Activated CD4-positive, alpha-beta T cell treated with anti-CD3 and anti-CD28 coated beads, Interleukin-2, amount 10 ng/mL, durations not matched to agents 24 days and 14 days (primary cell): ENCODE measurements at places on chromosomes 1 and 21. TPM values are rescaled to one million over a fixed set of nuclear protein-coding genes. Genes with fewer than 3 reads are reported as not detected.

DNA sequence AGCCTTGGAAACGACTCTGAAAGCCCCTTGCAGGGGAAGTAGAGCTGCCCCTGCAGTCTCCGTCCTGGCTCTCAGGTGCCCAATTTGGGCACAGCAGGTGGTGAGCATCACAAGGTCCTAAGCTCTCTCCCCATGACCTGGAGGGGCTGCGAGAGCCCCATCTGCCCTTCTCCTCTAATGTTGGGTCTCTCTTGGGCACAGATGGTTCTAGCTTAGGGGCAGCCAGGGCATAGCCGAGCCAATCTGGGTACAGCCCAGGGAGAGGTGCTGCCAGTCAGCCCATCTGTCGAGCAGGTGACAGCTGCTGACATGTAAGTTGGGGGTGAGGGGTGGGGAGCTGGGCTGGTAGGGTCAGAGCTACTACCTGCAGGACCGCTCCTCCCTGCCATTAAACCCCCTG is 50.7 kb downstream of the SYT2 start:
- no peak for DNase-seq

- DNase-seq, result no peak
Observed at GRCh38 chr1:23254584-23254983, 37.3 kb upstream of the HTR1D start.

DNA sequence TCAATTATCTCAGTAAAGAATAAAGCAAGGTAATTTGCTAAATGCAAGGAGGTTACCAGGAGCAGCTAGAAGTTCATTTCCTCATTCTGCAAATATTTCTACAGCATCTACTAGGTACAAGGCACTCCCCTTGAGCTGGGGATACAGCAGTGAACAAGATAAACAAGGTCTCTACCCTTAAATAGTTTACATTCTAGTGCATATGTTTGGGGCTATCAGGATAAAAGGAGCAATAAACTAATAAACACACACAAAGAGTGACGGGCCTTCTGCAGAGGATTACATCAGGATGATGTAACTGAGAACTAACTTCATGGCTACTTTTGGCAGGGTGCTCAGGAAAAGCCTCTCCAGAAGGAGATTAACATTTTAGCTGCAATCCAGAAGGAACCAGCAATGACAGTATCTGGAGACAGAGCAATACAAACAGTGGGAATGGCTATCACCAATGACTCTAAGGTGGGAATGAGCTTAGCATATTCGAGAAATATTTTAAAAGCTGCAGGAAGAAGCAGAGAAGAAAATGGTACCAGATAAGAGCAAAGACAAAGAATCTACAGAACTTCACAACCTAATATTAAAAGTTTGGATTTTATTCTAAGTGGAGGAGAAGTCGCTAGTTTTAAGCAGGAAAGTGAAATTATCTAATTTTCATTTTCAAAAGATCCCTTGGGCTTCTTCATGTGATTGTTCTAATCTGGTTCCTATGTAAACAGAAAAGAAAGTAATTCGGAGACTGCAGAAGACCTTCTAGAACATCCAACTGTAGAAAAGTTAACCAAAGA is 25.8 kb downstream of the TP53BP2 start:
- DNase-seq, result no peak

FRRS1 gene
- total RNA-seq, result 0.24 and 0.28 TPM in 2 replicates
